CD4-positive, alpha-beta T cell treated with Interferon gamma for 1 hour (primary cell): ENCODE measurements at places on chromosomes 5 and 9.

DNA sequence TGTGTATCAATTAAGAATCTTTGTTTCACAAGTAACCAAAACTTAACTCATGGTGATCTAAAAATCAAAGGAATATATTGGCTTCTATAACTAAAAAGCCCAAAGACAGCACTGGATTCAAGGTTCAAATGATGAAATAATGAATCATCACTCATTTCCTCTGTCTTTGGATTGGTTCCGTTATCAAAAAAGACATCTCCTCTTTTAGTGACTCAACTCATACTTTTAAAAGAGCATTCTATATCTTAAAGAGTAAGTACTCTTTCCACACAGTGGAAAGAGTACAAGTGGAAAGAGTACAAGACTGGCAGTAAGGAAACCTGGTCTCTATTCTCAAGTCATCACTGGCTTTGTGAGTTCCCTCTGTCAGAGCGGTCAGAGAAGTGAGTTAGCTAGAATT lies 141.4 kb upstream of the NMUR2 start:
- no peak for DNase-seq

DNA sequence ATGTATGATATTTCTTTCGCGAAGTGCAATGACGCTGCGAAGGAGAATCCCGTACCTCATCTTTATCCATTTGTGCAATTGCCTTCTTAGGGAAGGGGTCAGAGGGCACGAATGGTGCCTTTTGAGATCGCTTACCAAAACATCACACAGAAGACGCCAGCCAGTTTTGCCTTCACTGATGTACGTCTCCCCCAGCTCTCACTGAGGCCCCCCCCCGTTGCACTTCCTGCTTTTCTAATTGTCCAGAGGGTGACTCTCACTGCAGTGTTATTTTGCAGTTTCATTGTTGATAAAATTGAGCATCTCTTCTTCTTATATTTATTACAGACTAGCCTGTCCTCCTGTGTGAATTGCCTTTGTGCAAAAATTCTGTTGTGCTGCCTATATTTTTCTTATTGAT lies 39.0 kb upstream of the CACNA1B start:
- DNase-seq: no peak

DNA sequence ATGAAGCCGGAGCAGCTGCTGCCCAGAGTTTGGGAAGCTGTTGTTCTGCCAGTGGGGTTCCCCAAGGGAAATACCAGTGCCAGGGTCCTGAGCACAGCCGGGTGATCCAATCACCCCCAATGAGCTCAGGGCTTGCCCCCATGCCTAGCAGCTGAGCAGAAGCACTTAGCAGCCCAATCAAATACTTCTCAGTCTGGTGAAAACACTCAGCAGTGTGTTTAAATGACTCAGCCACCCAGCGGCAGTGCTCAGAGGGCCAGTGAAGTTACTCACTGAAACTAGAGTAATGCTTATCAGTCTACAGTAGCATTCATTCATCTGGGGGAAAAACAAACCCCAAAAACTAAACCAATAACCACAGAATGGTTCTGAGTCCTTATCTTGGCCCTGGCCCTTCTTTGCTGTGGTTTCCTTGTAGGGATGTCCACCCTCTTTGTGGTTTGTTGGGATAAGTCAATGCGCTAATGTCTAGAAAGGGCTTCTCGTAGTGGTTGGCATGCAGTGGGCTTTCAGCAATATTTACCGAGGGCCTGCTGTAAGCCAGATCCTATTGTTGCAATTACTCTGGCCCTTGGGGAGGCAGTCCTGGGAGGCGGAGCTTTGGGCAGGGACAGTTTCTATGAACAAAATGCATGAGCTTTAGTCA lies 43.1 kb downstream of the LHX2 start:
- no peak for DNase-seq

DNA sequence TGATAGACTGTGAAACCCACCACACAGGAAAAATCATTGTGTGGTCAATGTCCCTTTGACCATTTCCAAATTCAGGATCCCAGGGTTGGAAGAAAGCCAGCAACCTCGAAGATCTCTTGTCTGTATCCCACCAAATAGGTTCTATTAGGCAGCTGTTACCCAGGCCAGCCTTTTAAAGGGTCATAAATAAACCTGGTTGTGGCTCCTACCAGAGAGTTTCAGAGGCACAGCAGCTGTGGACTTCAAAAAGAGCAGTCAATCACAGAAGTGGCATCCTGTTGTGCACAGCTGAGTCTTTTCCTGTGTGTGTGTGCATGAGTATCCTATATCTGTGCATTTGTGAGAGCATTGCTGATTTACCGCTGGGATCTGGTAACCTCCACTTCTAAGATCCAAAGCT lies 23.7 kb upstream of the OR2S2 start:
- DNase-seq: no peak

GRCh38 chr5:14261235-14261634 lies 118.1 kb downstream of the TRIO start:
- no peak for DNase-seq

GRCh38 chr9:5438301-5439162 lies 807 bp upstream of the PLGRKT start:
- DNase-seq: peak; percentile 57

- DNase-seq: no peak
Observed at GRCh38 chr5:86977190-86977589, 290.5 kb upstream of the RASA1 start.

- no peak for DNase-seq
Observed at GRCh38 chr5:119578937-119579336, 50.4 kb upstream of the FAM170A start.

DNA sequence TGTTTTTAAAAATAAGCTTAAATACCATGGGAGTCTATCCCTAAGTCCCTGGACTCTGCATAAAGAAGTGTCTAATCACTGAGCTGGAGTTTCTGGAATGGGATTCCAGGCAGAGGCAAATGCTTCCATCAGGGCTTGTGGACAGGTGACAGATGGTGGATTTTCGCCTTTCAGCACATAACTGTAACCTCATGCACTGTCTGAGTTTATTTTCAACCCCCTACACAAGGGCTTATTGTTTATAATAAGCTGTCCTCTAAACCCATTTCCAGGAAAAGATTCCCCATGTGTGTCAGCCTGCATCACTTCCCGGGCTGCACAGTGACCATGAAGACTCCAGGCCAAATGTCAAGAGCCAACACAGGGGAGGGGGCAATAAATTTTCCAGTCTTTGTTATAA lies 264.0 kb downstream of the PIK3R1 start:
- DNase-seq: no peak
